Urinary bladder (tissue), 4 donors: ENCODE measurements at places on chromosomes 4 and X.

DNA sequence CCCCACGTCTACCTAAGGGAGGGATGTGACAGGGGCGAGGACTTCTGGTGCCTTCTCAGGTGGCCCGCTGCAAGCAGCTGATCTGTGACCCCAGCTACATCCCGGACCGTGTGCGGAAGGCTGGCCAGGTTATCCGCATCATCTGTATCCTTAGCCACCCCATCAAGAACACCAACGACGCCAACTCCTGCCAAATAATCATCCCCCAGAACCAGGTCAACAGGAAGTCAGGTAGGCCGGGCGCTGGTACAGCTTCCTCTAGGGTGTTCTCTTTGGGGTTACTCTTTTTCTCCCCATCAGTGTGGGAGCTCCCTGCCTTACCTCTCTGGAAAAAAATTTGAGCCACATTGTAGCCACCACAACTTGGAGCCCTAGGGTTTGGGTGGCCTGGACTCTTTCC is 2.4 kb upstream of the FAM50A start:
- no peak for DNase-seq

GRCh38 chrX:68710870-68711576 is 63.6 kb downstream of the STARD8 start:
- DNase-seq: no peak

- DNase-seq: no peak
These were observed 23.2 kb upstream of the GAB1 start for GRCh38 chr4:143313521-143313920.

GRCh38 chr4:14701389-14701788 is 300.9 kb upstream of the CPEB2 start:
- no peak for DNase-seq

- no peak for DNase-seq
These were observed 28.2 kb upstream of the APLN start for GRCh38 chrX:129682979-129683378.

- DNase-seq: no peak
These were observed 47.6 kb downstream of the CCNG2 start for GRCh38 chr4:77204621-77205020.

DNA sequence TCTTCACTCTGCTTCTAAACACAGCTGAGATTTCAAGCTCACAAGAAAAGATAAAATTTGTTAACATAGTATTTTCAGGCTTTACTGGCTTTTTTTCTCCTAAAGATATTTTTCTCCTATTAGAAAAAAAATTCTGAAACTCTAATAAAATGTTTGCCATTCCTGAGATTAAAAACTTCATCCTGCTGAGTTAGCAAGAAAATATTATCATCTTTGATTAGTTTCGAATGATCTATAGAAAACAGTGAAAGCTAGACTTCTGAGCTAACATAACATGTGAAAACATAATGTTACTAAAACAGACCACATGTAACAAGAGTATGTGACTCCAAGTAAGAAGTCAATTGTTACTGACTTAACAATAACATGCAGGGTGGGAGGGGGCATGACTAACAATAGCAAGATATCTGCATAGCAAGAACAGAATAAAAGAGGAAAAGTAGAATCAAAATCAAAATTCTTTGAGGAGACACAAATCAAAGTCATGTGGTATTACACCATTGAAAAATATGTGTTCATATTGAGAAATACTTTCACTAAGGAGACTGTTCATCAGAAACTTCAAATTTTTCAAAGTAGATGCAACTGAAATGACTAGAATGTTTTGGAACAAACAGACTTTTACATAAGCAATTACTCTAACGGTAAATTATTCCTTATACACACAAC is 14.5 kb downstream of the TBCK start:
- DNase-seq: no peak

DNA sequence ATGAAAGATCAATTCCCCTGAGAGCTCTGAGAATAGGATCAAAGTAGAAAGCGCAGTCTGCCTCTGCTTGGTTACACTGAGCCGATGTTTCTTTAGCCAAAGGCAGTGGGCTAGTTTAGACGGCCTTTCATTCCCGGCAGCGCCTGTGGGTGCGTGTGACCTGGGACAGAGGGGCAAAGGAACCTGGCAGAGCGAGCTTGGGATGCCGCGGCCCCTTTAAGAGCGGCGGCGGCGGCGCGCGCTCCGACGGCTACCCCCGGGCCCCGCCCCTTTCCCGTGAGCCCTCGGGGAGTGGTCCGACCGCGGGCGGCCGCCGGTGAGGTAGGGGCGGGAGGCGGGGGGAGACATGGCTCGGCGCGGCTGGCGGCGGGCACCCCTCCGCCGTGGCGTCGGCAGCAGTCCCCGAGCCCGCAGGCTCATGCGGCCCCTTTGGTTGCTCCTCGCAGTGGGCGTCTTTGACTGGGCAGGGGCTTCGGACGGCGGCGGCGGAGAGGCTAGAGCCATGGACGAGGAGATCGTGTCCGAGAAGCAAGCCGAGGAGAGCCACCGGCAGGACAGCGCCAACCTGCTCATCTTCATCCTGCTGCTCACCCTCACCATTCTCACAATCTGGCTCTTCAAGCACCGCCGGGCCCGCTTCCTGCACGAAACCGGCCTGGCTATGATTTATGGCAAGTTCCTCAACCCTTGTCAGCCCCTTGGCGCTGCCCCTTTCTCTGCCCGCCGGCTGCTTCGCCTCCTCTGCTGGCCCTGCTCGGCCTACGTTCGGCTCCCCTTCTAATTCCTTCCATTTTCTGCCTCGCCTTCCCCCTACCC is at the start of gene SLC9A6:
Gene SLC9A6 (plus strand): TSS at position 279 of the 816 bp plus-strand sequence. CDS start 224 bp downstream, at position 503.
- no peak for DNase-seq
